Activated CD4-positive, alpha-beta T cell treated with anti-CD3 and anti-CD28 coated beads for 48 hours (primary cell): ENCODE measurements at places on chromosomes 1 and 21.

GRCh38 chr1:21935891-21936365 lies 1.2 kb downstream of the HSPG2 start:
- no peak for DNase-seq

DNA sequence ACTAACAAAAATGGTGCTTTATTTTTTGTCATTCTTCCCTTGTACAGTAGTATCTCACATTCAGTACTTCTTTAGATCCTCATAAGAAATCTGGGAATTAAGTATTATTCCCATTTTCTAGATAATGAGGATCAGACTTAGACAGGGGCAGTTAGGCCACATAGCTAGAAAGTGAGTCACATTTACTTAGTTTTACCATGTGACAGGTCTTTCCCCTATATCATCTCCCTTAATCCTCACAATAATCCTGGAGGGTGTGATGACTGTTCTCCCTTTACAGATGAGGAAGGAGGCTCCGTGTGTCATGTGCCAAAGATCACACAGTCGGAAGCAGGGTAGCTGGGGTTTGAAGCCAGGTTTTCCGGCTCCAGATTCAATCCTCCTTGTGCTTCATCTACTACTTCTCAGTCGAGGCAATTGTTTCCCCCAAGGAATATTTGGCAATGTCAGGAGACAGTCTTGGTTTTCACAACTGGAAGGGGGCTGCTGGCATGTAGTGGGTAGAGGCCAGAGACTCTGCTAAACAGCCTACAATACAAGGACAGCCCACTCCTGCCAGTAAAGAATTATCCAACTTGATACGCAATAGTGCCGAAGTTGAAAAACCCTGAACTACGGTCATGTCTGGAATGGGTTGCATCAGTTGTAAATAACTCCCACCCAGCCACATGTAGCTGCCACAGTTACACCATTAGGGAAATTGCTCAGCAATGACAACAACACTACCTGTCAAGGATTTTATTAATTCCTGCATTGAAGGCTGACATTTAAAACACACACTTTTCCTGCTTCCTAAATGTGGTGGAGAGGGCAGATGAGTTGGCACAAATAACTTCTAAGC lies 54.5 kb downstream of the C8B start:
- DNase-seq = no peak

- no peak for DNase-seq
Measured at GRCh38 chr1:65762081-65762862, 30.4 kb upstream of the PDE4B start.

- no peak for DNase-seq
Measured at GRCh38 chr21:42429856-42430255, 26.2 kb downstream of the UBASH3A start.

DNA sequence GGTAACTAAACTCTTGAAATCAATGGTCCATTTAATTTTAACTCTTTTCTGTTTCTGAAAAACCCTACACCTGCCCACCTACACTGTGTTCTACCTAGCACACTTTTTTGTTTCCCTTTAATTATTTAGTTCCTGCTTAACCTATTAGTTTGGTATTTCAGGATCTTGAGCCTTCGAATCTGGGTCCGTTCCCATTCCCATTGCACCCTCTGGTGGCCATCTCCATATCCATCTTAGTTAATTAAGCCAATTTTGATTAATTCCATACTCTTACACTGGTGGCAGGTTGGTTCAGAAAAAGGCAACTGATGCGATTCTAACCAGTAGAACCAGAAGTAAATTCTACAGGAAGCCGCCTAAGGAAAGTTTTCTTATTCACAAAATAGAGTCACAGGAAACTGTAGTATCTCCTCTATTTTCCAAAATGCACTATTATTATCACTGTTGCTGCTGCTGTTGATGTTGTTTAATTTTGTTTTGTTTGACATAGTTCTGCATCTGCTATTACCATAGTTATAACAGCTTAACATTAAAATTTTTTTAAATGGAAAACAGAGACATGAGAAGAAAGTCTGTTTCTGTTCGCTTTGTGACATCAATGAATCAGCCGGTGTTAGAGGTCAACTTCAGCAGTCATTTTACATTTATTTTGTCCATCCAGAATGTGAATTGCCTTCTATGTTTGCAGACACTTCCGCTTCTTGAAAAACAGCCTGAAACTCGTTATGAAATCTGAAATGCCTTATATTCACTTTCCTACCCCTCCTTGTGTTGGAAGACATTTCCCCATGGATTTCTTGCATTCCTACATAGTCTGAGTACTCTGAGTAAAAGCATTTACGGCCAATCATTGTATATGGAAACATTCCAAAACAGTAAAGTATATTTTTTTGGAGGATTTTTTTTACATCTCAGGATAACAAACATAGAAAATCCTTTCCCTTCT lies 115.5 kb upstream of the NCAM2 start:
- DNase-seq = peak; percentile 20

- DNase-seq = no peak
Measured at GRCh38 chr1:178510155-178510554, 2.8 kb upstream of the TEX35 start.

GRCh38 chr1:207825719-207826556 lies 74.1 kb downstream of the CD46 start:
- peak; percentile 91 for DNase-seq

DNA sequence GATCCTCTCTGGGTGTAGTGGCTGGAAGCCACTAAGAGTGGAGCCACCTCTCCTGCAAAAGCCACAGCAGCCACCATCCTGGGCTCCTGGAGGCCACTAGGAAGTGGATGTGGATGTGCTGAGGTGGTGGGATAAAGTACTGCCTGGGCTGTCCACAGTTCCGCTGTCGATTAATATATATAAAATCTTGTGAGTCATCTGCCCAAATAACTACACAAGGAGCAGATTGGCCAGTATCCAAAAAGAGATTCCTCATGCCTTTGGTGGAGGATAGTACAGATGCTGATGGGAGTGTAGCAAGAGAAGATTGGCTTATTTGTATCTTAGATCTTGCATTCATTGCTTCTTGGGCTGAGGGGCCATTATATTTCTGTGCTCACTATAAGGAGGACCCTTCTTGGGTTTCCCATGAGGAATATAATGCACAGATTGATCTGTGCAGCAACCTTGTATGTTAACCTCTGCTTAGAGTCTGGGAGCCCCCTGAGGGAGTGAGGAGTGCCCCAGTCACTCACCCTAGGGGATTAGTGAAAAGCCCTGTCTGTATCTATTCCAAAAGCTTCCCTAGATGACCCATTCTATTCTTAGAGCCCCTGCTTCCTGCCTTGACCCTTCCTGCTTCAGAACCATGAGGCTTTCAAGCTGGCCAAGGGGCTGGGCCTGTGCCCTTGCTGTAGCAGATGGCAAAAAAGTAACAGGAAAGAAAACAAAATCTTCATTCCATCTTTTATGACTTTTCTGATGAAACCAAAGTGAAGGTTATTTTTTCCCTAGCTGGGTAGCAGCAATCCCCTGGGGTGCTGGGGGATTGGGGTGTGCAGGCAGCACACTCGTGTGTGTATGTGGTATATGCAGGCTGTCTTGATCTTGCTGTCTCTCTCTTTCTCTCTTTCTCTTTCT lies 31.7 kb downstream of the RCSD1 start:
- no peak for DNase-seq

GRCh38 chr1:59357645-59358320 lies 60.9 kb downstream of the FGGY start:
- no peak for DNase-seq

GRCh38 chr1:31650161-31651088 lies 5.7 kb upstream of the PEF1 start:
- DNase-seq = no peak

GRCh38 chr1:244325056-244325758 lies 126.5 kb downstream of the ADSS2 start:
- no peak for DNase-seq

GRCh38 chr1:99218572-99218971 lies 45.7 kb upstream of the PLPPR4 start:
- no peak for DNase-seq

- DNase-seq = no peak
Measured at GRCh38 chr1:235990330-235990795, 74.5 kb downstream of the NID1 start.

- peak; percentile 83 for DNase-seq
Measured at GRCh38 chr1:84619383-84620102, 45.3 kb upstream of the CTBS start.

DNA sequence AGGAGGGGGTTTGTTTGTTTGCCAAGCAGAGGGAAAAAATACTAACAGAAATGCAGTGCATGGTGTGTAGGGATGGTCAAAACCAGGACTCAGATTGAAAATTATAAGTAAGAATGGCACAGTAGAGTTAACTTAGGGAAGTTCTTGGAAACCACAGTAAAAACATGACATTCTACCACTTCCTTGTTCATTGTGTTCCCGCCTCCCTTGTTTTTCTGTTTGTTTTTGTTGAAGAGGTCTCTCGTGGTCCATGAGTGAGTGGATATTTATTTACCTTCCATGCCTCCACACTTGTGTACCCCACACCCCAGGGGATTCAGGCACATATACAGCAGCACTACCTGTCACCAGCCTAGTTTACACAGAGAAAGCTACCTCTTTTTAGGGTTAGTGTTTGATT lies 69.6 kb downstream of the OLFML2B start:
- no peak for DNase-seq

DNA sequence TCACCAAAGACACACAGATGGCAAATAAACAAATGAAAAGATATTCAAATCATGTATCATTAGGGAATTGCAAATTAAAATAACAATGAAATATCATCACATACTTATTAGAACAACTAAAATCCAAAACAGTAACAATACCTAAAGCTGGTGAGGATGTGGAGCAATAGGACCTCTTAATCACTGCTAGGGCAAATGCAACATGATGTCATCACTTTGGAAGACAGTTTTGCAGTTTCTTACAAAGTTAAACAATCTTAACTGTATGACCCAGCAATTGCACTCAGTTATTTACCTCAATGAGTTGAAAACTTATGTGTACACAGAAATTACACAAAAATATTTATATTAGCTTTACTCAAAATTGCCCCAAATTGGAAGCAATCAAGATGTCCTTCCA lies 47.3 kb downstream of the SELENOF start:
- DNase-seq = no peak

- DNase-seq = peak; percentile 78
Measured at GRCh38 chr1:26317612-26318337, at the start of gene CD52. TSS of gene CD52 (plus strand) at chr1:26317958. CDS start at chr1:26318018, 60 bp downstream.

- DNase-seq = no peak
Measured at GRCh38 chr1:181568736-181569135, 85.4 kb downstream of the CACNA1E start.

DNA sequence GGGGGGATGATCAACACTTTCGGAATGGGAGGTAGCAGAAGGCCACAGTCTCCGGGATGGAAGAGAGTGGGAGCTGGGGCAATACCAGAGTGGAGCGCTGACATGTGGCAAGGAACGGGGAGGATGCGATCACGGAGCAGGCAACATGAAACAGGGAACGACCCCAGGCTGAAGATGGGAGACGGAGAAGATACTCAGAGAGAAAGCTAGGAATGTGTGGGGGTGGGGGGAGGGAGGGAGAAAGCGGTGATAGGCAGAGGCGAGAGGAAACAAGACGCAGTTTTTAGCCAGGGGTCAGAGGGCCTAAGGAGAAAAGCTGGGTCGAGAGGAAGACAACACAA lies 577 bp downstream of the RAB3GAP2 start:
- peak; percentile 8 for DNase-seq

GRCh38 chr21:39601187-39601928 lies 11.4 kb upstream of the B3GALT5 start:
- no peak for DNase-seq

DNA sequence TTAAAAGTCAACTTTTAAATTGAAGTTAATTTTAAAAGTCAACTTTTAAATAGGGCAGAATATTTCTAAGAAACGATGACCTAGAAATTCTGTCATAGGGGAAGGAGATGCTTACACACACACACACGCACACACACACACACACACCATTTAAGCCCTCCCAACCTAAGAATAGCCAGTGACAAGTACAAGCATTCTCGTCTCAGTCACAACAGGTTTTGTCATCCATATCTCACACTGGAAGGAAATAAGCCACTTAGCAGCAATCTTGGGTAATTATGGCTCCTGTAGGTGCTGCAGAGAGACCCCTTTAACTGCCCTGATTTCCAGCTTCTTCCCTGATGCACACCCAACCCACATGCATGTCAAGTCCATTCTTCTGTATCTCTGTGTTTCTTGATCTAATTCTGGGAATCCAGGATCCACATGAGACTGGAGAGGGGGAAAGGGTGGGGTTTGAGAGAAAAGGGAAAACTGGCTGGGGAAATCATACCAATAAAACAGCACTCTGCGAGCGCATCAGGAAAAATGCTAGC lies 338.1 kb downstream of the PAPPA2 start:
- no peak for DNase-seq

GRCh38 chr1:100862591-100862990 lies 32.1 kb downstream of the EXTL2 start:
- no peak for DNase-seq

DNA sequence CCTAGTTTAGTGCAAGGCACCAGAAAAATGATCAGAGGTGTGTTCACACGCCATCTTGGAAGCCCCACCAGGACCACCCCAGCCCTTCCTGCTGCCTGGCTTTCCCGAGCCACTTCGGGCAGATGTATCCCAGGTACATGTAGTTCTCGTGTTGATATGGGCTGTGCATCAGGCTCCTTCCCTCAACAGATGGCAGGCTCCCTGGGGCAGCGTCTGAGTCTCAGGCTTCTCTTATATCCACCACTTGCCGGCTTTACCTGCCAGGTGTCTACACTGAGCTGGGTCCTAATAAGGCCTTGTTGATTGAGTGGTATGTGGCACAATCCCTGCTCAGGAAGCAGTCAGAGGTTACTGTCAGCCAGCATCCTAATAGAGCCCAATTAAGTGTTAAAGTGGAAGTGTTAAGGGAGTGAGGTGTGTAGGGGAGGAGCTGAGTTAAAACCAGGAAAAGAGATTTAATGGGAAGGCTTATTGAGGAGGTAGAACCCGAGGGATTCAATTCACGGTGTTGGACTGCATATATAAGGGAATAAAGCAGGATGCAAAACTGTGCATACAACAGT lies 8.5 kb downstream of the GPA33 start:
- no peak for DNase-seq

DNA sequence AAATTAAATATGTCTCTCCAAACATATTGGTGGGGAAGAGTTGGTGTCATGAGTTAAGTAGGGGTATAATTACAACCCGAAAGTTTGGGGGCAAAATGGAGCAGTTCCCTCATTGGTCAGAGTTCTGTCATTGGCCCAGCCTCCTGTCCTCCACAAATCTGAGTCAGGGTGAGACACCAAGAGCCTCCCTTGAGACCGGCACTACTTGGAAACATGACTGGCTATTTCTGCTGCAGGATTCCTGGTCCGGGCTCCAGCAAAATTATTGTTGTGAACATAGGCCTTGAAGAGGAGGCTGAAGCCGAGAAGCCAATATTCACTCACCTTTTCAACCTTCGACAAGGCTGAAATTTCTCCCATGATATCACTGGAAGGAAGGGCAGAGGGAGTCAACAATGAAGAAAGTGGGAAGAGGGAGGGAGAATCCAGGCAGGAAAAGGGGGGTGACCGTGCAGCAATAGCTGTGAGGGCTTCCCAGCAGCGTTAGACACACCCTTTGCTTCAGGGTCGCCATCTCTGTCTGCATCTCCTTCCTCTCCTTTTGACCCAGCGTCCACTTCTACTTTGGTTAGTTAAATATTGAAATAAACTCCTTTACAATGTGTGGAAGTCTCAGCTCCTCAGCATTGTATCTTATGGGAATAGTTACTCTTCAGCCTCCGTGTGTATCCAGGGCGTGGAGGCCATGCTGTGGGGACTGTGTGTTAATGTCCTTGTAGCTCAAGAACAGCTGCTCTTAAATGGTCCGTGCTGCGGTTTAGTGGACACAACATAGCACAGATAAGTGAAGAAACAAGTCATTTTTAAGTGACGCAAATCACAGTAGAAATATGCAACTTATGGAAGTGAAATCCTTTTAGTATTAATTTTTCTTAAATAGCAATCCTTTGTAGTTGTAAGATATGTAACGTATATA lies 307.4 kb downstream of the DISC1 start:
- no peak for DNase-seq
